ENCODE measurements at places on chromosomes 13 and 19.

DNA sequence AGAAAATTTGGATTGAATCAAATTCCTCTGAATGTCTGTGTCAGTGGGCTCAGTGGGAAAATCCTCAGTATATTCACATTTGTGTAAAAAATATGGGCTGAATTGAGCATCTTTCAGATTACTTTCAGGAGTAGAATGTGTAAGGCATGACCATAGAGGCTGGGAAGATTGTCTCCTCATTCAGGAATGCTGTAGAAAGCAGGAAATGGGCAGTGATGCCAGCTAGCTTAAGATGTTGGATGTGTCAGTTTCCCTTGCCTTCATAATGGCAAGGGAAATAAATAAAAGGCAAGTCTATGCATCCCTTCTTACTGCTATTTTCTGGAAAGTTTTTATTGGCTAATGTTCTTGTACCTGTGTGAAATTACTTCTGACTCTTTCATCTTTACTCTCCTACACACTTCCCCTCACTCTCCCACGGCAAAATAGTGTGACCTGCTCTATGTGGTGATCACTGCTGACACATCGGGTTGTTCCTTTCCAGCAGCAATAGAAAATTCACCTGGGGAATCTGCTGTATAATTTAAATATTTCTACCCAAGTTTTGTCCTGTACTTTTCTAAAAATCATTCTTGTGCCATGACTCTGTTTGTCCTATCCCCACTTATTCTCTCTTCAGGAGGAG, 103.2 kb downstream of the LMO7 start:
- no peak for DNase-seq

GRCh38 chr13:96822895-96823294, 171.4 kb downstream of the OXGR1 start:
- no peak for DNase-seq

DNA sequence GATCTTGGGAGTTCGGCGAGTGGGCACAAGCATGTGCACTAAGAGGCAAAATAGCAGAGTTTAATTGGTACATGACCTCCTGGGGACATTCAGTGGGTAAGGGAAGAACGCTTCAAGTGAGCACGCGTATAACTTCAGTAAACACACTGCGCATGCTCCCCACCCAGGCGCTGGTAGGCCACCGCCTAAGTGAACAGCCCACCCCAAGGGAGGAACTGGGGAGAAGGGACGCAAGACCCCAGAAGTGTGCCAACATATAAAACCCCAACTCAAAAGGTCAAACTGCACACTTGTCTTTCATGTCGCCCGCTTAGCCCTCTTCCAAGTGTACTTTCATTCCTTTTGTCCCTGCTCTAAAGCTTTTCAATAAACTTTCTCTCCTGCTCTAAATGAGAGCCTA, 10.5 kb upstream of the NTN5 start:
- no peak for DNase-seq

DNA sequence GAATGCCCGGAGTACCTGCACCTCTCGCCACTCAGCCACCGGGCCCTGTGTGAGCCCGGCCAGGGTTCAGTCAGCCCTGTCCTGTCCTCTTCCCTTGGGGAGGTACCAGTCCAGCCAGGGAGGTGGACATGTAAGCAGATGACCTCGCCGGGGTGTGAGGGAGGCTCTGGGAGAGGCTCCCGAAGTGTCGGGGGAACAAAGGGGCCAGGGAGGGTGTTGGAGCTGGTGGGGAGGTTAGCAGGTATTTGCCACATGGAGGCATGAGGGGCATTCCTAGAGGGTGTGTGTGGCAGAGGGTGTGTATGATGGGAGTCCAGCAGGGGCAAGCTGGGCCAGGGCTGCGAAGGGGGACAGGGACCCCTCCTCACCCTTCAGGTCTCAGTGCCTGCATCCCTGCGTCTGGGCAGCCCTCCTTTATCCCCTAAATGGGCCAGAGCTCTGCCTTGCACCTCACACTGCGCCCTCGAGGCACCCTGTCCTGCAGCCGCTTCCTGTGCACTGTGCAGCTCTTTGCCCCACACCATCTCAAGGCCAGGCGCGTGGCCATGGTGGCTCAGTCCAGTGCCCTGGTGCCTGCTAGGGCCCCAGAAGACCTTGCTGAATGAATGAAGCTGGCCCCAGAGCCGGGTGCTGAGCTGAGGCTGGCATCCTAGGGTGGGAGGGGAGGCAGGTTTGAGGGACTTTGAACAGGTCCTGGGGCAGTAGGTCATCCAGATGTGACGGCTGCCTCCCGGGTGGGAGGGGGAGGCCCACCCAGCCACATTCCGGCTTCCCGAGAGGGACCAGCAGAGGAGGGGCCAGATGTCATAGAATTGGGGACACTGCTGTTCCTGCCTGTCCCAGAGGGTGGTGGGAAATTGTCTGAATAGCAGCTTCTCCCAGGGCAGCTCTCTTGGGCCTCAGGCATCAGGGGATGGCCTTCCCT, 3.1 kb downstream of the DDA1 start:
- DNase-seq: no peak

- no peak for DNase-seq
Observed at GRCh38 chr19:46782355-46783019, 5.9 kb downstream of the SLC1A5 start.

GRCh38 chr13:51292000-51292565, 47.4 kb upstream of the SERPINE3 start:
- no peak for DNase-seq

DNA sequence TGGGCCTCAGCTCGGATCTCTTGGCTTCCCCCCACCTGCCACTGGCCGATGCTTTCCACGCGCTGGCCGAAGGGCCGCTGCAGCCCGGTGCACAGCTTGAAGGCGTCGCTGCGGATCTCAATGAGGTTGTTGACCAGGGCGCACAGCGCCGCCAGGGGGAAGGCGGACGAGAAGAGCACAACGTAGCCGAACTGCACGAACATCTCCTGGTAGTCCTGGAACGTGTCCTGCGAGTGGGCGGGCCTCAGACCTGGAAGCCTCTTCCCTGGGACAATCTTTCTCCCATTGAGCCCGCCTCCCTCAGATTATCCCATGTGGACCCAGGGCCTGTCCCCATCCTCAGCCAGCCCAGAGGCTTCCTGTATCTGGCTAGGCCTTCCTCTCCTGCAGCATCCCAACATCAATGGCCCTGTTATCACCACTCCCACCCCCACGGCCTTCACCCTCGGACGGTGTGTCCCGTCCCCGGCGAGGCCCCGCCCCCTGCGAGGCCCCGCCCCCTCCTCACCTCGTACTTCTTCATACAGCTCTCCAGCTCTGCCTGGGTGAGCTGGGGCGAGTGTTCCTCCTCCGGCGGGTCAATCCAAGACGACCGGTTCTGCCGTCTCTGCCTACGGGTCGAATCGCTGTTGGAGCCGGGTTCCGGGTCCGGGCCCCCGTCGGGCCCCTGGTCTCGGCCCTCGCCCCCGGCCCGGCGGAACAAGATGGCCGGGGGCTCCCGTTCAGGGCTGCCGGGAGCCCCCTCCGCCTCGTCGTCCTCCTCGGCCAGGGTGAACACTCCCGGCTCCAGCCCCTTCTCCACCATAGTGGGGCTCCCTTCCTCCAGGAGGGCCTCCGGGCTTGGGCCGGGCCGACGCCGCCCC, 6.8 kb downstream of the ANO8 start:
- DNase-seq: no peak

- DNase-seq: no peak
Observed at GRCh38 chr19:37969695-37970094, 62.7 kb downstream of the SIPA1L3 start.

DNA sequence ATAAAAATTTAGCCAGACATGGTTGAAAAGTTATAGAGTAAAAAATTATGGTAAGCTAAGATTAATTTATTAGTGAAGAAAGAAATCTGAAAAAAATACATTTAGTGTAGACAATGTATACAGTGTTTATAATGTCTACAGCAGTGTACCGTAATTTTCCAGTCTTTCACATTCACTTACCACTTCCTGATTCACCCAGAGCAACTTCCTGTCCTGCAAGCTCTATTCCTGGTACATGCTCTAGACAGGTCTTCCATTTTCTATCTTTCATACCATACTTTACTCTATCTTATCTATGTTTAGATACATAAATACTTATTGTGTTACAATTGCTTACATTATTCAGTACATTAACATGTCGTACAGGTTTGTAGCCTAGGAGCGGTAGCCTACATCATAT, 1387.8 kb upstream of the ATXN8OS start:
- no peak for DNase-seq

DNA sequence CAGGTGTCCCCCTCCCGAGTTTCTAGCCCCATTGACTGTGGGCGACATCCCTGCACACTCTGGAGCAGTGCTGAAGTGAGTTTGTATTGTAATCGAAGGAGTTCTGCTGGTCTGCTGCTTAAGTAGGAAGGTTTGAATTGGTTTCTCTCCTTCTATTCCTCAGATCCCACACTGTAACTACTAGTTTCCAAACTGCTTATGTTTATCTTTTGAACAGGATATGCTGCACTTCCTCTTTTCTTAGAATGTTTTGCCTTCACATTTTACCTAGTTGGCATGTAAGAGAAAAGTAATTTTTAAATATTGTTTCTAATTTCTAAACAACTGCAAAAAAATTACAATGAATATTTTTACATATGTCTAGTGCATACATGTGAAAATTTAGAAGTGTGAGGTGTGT, 511.8 kb downstream of the KLF12 start:
- no peak for DNase-seq

DNA sequence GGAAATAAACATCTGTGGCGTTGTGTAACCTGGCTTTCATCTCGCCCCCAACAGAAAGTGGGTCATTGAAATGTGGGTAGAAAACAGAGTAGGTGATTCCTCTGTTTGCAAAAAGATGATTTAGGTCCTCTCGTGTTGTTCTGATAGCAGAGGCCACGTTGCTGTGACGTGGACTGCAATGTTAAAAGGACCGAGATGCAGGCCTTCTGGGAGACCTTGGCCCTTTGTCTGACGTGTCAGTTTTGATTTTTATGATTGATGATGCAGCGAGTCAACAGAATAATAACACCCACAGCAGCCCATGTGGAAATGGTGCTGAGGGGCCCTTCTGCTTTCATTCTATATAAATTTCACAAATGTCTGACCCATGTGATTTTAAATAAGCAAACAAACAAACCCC, 68.9 kb downstream of the FGF9 start:
- no peak for DNase-seq

- no peak for DNase-seq
Observed at GRCh38 chr19:6886277-6886897, 992 bp upstream of the ADGRE1 start.

- DNase-seq: no peak
Observed at GRCh38 chr19:14580623-14581237, 2.2 kb upstream of the CLEC17A start.

DNA sequence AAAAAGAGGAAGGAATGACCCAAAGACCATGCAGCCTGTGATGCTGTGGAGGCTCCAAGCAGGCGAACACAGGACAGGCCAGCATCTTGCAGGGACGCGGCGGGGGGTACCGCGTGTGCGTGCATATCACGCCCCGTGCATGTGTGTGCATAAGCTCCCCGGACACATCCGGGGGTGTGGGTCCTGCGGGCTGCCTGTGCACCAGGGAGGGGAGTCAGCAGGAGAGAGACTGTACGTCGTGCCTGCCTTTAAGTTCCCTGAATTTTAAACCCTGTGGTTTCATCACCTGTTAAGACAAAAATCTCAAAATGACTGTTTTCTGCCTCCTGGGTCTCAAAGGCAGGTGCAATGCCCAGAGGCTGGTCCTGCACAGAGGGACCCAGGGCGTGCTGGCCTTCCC, 16.6 kb downstream of the ADAT3 start:
- DNase-seq: no peak

GRCh38 chr19:3725640-3726310, 17.6 kb downstream of the TJP3 start:
- DNase-seq: no peak

GRCh38 chr13:27495551-27495950, 45.2 kb upstream of the MTIF3 start:
- no peak for DNase-seq

DNA sequence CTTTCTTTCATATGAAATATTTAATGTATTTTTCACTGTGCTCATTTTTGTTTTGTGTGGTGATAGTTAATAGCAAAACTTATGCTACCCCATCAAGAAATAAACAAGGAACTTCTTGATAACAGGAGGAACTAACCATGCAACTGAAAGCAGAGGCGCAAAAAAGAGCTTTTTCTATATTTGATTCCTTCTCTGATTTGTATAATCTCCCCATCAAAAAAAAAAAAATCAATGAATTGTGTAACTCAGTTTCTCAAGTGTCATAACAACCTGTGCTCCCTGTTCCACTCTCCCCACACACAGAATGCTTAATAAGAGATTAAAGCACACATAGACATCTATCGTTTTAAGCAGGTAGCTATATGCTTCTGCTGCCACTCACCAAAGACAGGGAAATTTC, 67.3 kb upstream of the MED4 start:
- no peak for DNase-seq

DNA sequence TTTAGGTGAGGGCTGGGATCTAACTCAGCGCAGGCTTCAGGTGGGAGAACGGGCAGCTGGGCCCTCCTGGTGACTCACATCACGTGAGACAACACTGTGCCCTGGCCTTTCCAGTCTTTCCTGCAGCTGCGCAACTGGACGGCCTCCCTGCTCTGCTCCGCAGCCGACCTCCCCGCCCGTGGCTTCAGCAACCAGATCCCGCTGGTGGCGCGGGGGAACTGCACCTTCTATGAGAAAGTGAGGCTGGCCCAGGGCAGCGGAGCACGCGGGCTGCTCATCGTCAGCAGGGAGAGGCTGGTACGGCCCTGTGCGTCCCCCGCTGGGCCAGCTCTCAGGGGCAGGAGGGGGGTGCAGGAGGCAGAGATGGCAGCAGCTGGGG, 8.8 kb downstream of the SPPL2B start:
- DNase-seq: no peak

- DNase-seq: no peak
Observed at GRCh38 chr19:24166055-24166454, 79.1 kb downstream of the ZNF254 start.

DNA sequence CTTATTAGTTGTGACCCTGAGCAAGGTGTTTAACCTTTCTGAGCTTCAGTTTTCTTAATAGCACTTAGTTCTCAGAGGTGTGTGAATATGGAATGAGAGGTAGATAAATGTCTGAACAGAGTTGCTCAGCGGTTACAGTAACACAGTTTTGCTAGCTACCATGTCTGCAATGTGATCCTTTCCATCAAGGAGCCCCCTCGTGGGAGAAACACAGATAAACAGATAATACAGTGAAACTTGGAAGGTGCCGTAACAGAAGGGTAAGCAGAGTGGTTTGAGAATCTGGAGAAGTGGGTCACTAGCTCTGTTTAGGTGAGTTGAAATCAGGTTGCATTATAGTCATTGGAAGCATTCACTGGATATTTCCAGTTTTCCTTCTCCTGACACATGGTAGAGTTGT, 38.9 kb downstream of the IRS2 start:
- DNase-seq: no peak

- DNase-seq: peak; percentile 90
Observed at GRCh38 chr19:48868114-48868886, at the start of gene PLEKHA4. PLEKHA4 (minus strand) TSS chr19:48868617; CDS start chr19:48867620, 997 bp downstream.

- no peak for DNase-seq
Observed at GRCh38 chr19:55112777-55113569, 4.5 kb downstream of the PPP1R12C start.
